H54 (cell line): ENCODE measurements at places on chromosomes 2 and 18.

GRCh38 chr2:30184035-30184434 lies 37.2 kb downstream of the YPEL5 start:
- DNase-seq, result no peak

- DNase-seq, result no peak
Measured at GRCh38 chr2:17573804-17574175, 33.3 kb downstream of the VSNL1 start.

GRCh38 chr2:18117592-18117991 lies 239.1 kb downstream of the KCNS3 start:
- DNase-seq, result peak; percentile 15

DNA sequence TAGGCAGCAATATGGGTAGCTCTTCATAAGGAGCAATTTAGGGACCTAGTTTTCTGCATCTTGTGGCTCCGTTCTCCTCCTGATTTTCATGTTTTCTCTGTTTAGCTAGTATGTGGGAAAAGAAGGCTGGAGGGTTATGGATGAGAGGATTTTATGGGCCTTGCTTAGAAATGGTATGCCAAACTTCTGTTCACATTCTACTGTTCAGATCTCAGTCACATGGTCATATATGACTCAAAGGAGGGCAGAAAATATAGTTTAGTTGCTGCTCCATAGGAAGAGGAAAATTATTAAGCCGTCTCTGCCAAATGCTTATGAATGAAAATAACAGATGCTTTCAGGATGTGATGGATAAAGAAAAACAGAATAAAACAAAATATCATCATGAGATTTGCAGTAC lies 361.8 kb upstream of the CWC22 start:
- DNase-seq, result no peak

DNA sequence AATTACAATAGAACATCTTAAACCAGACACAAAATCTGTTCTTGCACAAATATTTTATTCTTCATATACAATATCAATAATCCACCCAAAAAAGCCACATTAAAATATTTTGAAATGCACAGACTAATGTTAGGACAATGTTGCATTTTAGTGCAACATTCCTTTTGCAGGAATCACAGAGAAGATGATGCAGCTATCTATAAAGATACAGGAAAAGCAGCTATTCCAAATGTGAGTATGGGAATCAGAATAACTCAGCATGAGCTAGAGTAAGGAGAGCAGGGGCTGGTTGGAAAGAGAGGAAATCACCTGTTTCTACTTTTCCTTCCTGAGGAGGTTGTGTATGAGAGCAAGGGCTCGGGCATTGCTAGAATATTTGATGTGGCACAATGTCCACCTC lies 4.8 kb downstream of the C2orf66 start:
- DNase-seq, result no peak

DNA sequence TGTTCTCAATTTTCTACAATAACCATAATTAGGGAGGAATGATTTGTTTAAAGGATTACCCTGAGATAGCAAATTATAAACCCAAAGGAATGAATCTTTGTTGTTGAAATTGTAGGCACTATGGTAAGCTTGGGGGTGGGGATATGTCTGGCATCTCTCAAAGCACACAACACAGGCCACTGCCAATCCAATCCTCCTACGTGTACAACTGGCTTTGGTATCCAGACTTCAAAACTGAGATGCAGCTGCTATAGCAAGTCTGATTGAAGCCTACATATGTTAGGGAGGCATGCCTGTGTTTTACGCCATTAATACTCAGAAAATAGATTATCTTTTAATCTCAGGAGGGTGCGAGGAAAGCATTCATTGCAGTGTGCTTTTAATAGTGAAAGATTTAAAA lies 5.9 kb upstream of the NCOA1 start:
- no peak for DNase-seq

DNA sequence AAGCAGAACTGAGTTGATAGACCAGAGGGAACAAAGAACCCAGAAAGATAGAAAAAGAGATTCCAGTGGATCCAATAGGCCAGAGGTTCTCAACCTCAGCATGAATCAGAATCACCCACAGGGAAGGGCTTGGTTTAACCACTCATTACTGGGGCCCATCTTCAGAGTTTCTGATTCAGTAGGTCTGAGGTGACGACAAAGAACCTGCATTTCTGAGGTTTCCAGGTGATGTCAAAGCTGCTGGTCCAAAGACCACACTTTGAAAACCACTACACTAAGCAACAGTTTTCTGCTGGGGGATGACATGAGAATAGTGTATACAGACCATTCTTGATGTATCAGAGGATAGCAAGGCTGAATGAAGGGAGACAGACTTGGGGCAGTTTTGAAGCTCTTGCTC lies 296.9 kb upstream of the STON1 start:
- DNase-seq, result no peak

- DNase-seq, result no peak
Measured at GRCh38 chr2:232940724-232941123, 70.7 kb downstream of the SNORC start.

DNA sequence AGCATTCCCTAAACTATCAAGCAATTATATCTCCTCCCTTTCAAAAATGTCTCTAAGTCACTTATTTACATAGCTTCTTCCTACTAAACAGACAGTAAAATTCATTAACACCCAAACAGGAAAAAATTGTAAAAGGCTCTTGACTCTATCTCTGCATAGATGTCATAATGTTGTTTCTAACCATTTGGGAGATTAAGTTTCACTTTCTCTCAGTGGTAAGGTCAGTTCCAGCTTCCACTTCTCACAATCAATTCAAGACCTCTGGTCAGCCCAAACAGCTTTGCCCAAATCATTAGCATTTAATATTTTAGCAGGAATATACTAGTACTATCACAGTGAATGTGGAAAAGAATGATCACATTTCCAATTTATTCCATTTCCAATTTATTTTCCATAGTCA lies 374.3 kb upstream of the MC4R start:
- DNase-seq, result no peak

GRCh38 chr2:46655551-46656436 lies 176.4 kb downstream of the TMEM247 start:
- DNase-seq, result no peak

DNA sequence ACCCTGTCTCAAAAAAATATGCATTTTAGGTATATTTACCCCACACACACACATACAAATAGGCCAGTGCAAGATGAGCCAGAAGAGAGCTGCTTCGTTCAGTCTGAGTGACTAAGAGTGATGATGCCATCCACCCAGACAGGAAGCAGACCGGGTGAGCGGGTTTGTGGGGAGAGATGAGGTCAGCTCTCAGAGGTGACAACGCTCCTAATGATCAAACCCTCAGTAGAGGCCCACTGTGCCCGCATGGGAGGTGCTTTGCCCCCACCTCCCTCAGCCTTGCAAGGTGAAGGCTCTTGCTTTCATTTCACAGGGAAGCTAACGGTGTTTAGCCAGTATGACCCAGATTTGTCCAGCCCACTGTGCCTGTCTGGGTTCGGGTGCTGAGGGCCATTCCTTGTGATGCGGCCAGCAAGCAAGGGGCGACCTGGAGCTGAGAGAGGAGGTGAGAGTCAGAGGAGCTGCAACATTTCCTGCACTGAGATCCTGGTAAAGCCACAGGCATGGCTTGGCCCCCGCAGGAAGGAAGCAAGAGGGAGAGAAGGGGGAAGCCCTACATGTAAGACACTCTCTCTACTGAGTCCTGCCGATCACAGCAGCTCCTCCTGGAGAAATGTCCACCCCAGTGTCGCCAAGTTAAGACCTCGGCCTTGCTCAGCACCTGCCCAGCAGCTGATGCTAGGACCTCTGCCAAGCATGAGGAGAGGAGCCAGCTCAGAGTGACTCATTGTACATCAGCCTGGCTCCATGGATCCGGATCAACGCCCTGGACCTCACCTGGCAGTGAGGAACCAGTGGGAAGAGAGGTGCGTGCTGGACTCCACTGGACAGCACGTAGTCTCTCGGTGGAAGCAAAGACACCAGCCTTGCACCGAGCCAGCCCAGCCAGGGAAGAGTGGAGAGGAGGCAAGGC lies 37.0 kb downstream of the NIFK start:
- DNase-seq, result peak; percentile 82

DNA sequence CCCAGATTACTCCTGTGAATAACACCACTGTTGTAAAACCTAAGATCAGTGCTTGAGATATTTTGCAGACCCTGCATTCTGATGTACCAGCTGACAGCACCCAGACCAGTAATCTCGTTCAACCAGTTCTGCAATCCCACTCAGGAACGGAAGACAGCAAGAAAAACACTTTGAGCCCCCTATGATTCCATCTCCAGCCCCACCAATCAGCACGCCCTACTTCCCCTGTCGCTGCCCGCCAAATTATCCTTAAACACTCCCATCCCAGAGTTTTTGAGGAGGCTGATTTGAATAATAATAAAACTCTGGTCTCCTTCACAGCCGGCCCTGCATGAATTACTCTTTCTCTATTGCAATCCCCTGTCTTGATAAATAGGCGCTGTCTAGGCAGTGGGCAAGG lies 173.9 kb upstream of the CDH2 start:
- DNase-seq, result no peak

DNA sequence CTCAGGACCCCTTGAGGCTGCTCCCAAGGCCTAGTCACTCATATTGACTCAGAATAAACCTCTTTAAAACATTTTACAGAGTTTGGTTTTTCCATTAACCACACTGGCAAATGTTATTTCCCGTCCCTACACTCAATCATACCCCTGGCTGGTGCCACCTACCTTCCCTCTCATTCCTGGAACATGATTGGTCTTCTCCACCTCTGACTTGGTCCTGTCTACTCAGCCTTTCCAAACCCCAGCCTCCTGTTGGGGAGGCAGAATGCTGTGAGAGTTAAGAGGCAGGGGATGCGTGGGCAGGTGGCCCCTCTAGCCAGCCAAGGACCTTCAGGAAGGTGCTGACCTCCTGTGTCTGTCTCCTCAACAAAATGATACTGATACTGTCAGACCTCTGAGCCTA lies 149.3 kb downstream of the CABLES1 start:
- no peak for DNase-seq

GRCh38 chr2:164903951-164904350 lies 51.4 kb downstream of the SLC38A11 start:
- no peak for DNase-seq

DNA sequence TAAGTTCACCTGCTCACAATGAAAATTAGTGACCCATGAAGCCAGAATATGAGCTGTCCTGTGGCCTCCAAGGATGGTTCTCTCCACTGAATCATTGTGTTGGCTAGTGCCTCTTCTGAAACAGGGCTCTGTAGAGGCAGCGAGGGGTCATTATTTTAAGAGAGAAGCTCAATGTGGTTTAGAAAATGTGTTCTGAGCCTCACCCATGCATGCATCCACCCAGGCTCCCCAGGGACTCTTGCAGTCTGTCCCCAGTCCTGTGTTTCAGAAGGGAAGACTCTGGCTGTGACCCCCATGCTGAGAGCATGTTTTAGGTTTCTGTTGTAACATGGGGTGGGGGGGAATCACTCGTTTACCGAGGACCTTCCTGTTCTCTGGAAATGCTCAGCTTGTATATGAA lies 135.2 kb downstream of the RNF144A start:
- DNase-seq, result no peak

- no peak for DNase-seq
Measured at GRCh38 chr2:135667045-135667444, 74.6 kb upstream of the UBXN4 start.

GRCh38 chr18:22789600-22789999 lies 143.5 kb upstream of the RBBP8 start:
- DNase-seq, result no peak

GRCh38 chr2:119366161-119366648 lies 429 bp downstream of the C2orf76 start:
- peak; percentile 17 for DNase-seq

DNA sequence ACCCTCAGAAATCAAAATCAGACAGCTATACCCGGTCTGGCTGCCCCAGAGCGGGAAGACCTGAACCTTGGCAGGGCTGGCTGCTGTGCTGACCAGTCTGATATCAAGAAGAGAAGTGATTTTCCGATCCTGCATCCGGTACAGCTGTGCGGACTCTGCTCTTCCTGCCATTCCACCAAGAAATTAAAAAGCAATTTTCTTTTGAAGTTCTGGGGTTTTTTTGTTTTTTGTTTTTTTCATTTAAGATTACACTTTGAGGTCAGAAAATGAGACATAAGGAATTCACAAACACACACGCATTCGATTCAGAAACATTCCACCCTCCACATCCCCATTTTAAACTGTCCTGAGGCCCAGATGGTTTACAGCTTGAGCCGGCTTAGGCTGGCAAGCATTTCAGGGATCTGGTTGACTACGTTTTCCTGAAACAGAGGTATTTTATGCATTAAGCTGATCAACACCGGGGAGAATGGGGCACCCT lies 156.5 kb downstream of the COL6A3 start:
- DNase-seq, result no peak

GRCh38 chr2:177419274-177419673 lies 26.7 kb downstream of the AGPS start:
- DNase-seq, result no peak

GRCh38 chr2:107719141-107719540 lies 107.6 kb upstream of the RGPD4 start:
- no peak for DNase-seq

DNA sequence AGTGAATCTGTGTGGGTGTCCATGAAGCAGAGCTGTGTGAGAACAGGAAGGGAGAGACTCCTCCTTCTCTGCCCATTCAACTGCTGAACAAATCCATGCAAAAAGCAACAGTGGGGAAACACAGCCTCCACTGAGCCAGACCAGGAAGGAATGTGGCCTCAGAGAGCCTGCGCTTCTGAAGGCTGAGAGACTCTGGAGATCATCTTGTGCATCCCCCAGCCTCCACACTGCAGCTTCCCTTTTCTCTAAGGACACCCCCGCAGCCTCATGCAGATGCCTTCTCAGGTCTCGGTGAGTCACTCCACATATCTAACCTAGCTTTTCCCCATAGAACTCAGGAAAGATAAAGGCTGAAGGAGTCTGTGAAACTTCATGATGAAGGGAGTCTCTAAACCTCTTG lies 402.9 kb downstream of the TNS1 start:
- no peak for DNase-seq

DNA sequence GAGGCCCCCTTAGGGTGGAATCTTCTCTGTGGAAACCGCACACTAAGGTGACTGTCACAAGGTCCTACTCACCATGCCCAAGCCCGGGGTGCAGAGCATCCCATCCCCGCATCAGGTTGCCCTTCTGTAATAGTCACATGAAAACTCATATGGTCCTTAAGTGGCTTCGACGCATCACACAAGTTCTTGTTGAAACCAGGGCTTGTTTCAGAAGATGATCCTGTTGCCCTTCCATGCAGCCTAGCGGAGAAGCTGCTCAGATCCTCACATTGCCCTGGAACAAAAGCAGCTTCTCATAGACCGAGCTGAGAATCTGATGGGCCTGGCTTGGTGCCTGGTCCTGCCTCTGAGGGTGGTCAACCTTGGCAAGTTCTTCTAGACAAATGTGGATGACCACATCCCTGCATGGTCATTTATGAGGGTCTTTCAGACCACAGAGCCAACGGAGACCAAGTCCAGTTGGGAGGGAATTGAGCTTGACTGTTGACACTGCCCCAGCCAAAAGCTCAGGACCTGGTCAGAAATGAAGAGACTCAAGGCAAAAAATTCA lies 54.1 kb downstream of the PDCL3 start:
- DNase-seq, result no peak

GRCh38 chr2:113700186-113700841 lies 56.1 kb downstream of the SLC35F5 start:
- DNase-seq, result peak; percentile 18

- no peak for DNase-seq
Measured at GRCh38 chr18:31774477-31774785, 13.8 kb upstream of the SLC25A52 start.

GRCh38 chr18:53421869-53422268 lies 802.6 kb downstream of the MBD2 start:
- no peak for DNase-seq

- no peak for DNase-seq
Measured at GRCh38 chr2:20897047-20897446, 74.1 kb upstream of the LDAH start.

- DNase-seq, result no peak
Measured at GRCh38 chr2:220510668-220511067, 883.2 kb downstream of the SLC4A3 start.

- DNase-seq, result no peak
Measured at GRCh38 chr2:31729065-31729439, 148.3 kb upstream of the SRD5A2 start.
